ENCODE measurements at places on chromosomes 7 and 10.

GRCh38 chr7:76292213-76292573 is 10.3 kb upstream of the HSPB1 start:
- no peak for DNase-seq

DNA sequence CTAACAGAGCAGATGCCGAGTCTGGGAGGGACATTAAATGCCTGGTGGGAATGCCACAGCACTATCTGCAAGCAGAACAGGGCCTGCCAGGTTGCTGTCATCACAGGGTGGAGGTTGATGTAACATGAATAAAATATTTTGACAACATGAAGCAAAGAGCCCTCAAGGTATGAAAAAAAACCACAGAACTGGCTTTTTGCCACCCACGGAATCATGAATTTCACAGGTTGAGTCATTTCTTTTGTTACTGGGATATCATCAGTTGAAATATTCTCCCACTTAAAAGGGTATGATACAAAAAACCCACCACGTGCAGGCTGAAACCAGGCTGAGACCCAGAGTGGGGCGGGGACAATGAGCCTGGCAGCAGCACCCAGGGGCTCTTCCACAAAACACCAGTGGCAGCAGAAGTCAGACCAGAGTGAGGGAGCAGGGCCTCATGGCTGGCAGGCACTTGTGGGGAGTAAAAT is 220.1 kb downstream of the TNS3 start:
- no peak for DNase-seq

DNA sequence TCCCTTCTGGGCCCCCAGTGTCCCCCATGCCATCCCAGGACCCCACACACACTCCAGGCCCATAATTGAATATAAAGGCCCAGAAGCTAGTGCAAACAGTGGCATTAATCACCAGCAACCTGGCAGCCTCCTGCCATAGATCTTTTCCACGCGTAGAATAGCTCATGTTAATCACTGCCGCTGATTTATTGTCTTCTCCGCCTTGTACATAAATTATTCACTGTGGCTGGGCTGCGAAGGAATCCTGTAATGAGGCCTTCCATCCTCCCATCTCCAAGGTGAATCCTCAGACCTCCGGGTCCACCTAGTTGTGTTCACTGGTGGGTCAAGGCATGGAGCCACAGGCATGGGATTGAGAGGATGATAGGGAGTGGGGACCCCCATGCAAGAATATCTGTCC is 33.2 kb downstream of the KAZALD1 start:
- DNase-seq = no peak

GRCh38 chr7:33494474-33494873 is 365.1 kb downstream of the BBS9 start:
- DNase-seq = no peak

GRCh38 chr7:6074612-6075380 is 43.6 kb downstream of the ANKRD61 start:
- DNase-seq = no peak

- DNase-seq = no peak
Observed at GRCh38 chr7:93592588-93593266, 18.2 kb upstream of the CALCR start.
